Activated CD4-positive, alpha-beta T cell treated with anti-CD3 and anti-CD28 coated beads for 24 hours (primary cell): ENCODE measurements at places on chromosomes 6 and 20.

DNA sequence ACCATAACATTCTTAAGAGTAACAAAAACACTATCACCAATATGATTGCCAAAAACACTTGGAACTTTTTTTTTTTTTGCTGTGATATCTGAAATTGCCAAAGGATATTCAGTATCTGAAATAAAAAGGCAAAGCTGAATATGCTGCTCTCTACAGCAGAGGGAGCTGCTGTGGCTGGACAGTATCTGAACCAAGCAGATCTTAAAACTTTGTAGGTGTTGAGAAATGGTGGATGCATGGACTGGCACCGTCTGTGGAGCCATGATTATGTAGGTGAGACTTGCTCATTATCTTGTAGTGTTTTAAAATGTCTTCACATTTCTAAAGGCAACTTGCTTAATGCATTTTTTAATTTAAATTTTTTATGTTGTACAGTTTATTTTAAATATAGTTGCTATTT lies 9.2 kb downstream of the PDCD2 start:
- DNase-seq = no peak

- DNase-seq = no peak
Observed at GRCh38 chr6:14109411-14109826, 8.2 kb upstream of the CD83 start.

DNA sequence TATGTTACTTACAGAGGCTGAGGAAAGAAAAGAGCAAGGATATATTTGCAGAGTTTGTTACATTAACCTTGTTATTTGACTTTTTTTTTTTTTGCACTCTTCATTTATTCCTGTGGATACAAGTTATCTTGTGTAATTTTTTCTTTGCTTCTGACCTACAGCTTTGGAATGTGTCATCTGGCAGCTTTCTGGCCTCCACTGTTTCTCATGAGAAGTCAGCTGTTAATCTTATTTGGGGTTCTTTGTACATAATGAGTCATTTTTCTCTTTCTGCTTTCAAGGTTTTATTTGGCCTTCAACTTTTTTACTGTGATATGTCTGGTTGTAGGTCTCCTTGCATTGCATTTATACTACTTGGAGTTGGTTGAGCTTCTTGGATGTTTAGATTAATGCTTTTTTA lies 333.4 kb downstream of the SMOC2 start:
- DNase-seq = no peak

DNA sequence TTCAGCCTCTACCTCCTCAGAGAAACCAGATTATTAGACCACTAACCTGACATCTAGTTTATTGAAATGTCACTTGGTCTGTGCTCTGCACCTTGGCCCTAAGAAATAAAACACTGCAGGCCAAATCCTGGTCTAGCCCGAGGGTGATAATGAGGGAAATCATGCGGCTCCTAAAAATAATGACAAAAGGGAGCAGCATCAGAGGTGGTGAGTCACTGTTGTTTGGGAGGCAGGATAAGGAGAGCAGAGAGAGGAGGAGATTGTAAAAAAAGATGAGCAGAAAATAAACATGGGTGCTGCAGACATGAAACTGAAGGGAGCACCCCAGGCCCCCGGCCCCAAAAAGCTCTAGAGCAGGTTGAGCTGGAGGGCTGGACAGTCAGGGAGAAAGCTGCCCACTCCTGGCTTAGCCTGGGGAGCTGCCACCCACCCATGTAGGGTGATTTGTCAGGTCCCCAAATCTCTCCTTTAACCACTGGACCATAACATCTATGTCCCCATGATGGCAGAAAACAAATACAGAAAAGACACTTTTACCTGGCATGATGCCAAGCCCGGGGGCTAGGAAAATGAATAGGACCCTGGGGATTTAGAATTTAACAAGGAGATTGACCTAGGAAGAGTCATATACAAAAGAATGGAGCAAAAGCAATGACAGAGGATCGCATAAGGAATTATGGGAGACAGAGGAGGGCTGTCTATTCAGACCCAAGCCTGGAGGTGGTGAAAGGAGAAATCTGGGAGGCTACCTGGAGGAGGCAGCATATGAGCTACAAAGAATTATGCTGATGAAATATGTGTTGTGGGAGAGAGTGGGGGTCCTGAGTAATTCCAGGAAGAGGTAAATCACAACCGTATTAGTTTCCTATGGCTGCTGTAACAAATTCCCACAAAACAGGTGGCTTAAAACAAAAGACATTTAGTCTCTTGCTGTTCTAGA lies 103.7 kb downstream of the SNAP25 start:
- no peak for DNase-seq

DNA sequence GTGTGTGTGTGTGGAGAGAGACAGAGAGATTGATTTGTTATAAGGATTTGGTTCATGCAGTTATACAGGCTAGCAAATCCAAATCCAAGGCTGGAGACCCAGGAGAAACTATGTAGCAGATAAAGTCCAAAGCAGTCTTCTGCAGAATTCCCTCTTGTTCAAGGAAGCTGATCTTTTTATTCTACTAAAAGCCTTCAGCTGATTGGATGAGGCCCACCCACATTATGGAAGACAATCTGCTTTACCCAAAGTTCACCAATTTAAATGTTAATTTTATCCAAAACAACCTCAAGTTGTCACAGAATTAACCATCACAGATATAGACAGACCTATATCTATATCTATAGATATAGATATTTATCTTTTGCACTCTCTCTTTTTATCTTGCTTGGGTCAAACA lies 67.0 kb downstream of the TPBG start:
- DNase-seq = no peak

GRCh38 chr6:48073976-48074767 lies 36.8 kb downstream of the PTCHD4 start:
- DNase-seq = no peak

GRCh38 chr20:33482581-33482980 lies 7.3 kb upstream of the CBFA2T2 start:
- DNase-seq = no peak

DNA sequence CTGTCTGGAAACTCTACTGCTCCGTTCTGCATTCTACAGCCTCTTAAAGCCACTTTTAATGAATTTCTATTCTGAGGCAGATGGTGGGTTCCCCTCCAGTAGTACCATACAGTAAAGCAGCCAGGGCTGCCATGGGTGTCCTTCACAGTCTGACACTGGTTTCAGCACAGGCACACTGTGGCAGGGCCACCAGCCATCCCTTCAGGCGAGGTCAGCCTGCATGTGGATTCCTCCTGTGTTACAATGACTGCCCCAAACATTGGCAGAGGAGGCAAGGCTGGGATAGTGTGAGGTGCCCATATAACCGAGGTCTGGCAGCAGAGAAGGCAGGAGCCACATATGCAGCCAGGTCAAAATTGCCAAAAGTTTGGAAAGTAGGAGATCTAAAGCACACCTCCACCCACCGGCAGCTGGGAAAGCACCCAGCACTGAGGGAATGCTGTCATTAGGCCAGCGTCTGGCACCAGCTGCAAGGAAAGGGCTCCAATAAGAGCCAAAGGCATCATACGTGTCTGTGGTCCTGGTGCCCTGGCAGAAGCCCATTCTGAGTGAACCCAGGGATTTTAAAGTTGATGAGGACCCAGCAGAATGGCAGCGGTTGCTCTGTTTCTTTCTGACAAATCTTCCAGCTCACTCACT lies 24.0 kb downstream of the STK35 start:
- DNase-seq = no peak

DNA sequence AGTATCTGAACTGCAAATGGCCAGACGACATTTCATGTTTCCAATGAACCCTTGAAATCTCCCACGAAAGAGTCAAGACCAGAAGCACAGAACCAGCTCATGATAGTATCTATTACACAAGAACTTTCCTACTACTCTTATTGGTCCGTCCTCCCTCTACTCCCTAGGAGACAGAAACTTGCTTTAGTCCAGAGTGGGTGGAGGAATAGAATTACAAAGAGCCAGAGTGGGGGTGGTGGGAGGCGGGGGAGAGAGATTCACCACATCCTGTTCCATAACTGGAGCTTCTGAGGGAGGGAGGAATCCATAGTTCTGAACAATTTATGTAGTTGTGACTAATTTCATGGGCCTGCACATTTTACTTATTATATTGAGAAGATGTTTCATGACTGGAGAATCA lies 18.5 kb upstream of the WFDC10A start:
- peak; percentile 49 for DNase-seq

DNA sequence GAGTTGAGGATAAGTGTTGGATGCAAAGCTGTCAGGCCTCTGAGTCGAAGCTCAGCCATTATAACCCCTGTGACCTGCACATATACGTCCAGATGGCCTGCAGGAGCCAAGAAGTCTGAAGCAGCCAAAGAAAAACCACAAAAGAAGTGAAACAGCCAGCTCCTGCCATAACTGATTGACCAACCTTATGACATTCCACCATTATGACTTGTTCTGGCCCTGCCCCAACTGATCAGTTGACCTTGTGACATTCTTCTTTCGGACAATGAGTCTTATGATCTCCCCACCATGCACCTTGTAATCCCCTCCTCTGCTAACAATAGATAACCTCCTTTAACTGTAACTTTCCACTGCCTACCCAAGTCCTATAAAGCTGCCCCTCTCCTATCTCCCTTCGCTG lies 133.7 kb upstream of the AGPAT4 start:
- no peak for DNase-seq

DNA sequence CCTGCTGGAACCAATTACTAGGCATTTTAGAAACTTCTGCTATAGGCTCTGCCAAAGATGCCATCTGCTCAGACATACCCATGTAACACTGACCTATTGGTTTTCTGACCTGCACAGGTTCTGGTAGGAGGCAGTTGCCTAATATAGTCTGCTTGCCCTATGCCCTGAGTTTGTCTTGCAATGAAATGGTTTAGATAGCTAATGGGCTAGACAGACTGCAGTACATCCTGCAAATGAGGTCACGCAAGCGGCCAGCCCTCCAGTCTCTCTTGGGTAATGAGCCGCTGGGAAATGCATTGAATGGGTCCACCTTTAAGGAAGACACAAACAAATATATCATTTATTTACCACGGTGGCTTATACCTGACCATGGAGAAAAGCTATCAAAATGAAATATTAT lies 90.6 kb upstream of the B3GAT2 start:
- no peak for DNase-seq

- DNase-seq = no peak
Observed at GRCh38 chr20:52083627-52084232, 107.8 kb downstream of the ZFP64 start.

DNA sequence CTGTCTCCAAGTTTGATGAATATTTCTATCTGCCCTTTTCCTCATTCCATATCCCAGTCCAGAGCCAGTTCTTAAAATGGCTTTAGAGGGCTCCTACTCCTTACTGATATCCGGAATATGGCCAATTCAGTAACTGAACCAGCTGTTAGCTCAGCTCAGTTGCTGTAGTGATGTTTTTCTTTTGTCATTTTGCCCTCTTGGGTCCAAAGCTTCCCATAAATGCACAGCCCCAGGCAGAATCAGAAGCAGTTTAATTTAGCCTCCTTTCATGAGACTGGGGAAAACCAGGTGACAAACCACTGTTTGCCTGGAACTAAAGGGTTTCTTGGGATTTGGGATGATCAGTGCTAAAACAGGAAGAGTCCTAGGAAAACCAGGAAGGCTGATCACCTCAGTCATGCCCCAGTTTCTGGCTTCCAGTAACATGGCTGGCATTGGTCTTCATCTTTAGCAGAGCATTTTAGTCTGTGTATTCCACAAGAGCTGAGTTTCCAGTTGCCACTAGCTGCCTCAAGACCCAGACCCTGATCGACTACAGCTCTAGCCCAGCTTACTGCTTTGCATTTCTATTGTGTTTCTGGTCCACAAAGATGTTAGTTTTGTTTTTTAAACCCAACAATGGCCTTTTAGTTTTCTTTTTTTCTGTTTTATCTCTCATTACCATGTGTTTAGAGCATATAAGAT lies 40.6 kb upstream of the REV3L start:
- DNase-seq = no peak

- no peak for DNase-seq
Observed at GRCh38 chr20:57220337-57221145, 45.9 kb downstream of the BMP7 start.

GRCh38 chr6:11423667-11424066 lies 113.9 kb upstream of the TMEM170B start:
- no peak for DNase-seq

DNA sequence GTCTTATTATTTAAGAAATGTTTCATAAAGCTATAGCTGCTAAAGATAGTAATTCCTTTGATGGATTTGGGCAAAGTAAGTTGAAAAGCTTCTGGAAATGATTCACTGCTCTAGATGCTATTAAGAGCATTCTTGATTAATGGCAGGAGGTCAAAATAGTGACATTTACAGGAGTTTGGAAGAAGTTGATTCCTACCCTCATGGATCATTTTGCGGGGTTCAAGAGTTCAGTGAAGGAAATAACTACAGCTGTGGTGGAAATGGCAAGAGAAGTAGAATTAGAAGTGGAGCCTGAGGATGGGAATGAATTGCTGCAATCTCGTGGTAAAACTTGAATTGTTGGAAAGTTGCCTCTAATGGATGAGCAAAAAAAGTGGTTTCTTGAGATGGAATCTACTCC lies 316.1 kb downstream of the UTRN start:
- no peak for DNase-seq

GRCh38 chr20:60063048-60063451 lies 104.8 kb downstream of the CDH26 start:
- no peak for DNase-seq

DNA sequence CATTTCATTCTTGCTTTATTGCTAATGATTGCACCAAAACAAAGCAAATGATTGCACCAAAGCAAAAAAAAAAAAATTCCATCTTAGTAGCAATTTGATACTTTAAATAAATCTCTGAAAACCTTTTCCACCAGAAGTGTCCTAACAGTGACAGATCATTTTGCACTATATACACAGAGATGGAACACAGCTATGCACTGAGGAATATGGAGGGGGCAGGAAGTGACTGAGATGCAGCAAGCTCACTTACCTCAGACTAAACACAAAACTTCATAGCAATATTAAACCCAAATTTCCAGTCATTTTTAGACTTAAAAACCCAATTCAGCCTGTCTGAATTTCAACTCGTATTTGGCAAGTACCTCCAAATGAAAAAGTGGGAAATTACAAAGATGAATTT lies 41.2 kb downstream of the HIVEP2 start:
- DNase-seq = no peak

DNA sequence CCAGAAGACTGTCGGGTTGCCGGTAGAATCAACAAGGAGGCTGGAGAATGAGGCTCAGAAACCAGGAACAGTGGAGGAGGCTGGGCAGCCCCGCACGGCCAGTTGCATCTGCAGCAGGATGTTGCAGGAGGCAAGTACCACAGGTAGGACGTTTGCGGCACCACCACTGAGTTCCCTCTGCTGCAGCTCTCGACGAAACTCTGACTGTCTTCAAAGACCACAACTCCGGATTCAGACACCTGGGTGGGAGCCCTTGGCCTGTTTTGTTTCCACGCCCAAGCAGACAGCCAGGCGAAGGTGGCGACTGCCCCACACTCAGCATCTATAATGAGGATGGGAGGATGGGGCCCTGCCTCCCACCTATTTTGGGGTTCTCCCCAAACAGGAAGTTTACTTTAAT lies 218.2 kb downstream of the ZDHHC14 start:
- no peak for DNase-seq

DNA sequence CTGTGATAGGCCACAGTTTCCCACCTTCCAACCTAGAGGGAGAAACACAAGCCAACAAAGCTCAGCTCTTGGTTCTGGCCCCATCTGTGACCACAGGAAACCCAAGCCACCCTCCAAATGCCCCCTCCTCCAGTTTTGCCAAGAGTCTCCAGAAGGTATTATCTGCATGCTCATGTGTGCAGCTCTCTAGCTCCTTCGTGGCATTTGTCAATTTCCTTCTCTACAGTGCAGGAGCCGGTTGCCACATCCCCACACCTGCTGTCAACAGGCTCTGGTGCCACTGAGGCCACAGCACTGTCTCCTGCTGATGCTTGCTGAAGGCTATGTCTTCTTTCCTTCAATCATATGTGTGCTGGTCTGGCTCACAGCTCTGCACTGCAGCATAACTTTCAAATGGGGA lies 177.2 kb downstream of the CLIC5 start:
- no peak for DNase-seq

GRCh38 chr20:51401496-51401895 lies 141.0 kb downstream of the NFATC2 start:
- DNase-seq = no peak
